ENCODE measurements at places on chromosomes 3 and 15. TPM values are rescaled to one million over a fixed set of nuclear protein-coding genes. Genes with fewer than 3 reads are reported as not detected.

The GAP43 gene
- total RNA-seq, result 16.1 TPM

The IMPG2 gene
- total RNA-seq, result 0.74 TPM

The P2RY1 gene
- 106 TPM for total RNA-seq

The LNP1 gene
- total RNA-seq, result 0.67 TPM

The TMCO5A gene
- total RNA-seq, result not detected

The ISLR2 gene
- total RNA-seq, result 0.21 TPM

The TEX55 gene
- not detected for total RNA-seq

The CHCHD6 gene
- total RNA-seq, result 9.2 TPM

The TRIM69 gene
- total RNA-seq, result 13.4 TPM

The DAPK2 gene
- 10.0 TPM for total RNA-seq

The LYZL4 gene
- total RNA-seq, result not detected

The SNTN gene
- total RNA-seq, result not detected

The KNG1 gene
- not detected for total RNA-seq

The PRRT3 gene
- total RNA-seq, result 1.9 TPM

The FAM81A gene
- total RNA-seq, result 0.23 TPM

Measured in endothelial cell (in vitro differentiated cells).